Breast epithelium (tissue), 4 donors: ENCODE measurements at places on chromosomes 3 and 15. TPM values are rescaled to one million over a fixed set of nuclear protein-coding genes. Genes with fewer than 3 reads are reported as not detected.

GRCh38 chr3:105493305-105493892, 126.7 kb downstream of the ALCAM start:
- DNase-seq, result no peak

DNA sequence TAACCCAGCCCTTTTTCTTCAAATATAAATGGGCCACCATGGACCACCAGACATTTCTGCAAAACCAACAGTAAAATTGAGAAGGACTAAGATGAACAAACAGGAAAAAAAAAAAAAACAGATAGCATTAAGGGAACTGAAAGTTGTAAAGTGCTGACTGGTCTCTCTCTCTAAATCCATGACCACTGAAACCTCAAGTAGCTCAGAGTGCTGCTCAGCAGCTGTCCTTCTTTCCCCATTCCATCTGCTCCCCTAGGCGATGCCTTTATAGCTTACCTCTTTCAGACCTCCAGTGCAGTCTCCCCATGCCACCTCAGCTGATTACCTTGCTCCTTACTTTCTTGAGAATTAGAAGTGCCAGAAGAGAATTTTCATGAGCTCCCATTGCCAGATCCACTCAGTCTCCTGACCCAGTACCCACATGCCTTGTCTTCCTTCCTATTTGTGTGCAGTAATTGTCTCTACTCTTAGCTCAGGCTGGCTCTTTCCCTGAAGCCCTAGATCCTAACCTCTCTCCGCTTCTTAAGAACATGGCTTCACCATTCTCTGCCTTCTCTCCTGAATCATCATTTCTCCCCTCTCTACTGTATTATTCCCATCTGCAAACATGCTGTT, 23.9 kb upstream of the XIRP1 start:
- no peak for DNase-seq

DNA sequence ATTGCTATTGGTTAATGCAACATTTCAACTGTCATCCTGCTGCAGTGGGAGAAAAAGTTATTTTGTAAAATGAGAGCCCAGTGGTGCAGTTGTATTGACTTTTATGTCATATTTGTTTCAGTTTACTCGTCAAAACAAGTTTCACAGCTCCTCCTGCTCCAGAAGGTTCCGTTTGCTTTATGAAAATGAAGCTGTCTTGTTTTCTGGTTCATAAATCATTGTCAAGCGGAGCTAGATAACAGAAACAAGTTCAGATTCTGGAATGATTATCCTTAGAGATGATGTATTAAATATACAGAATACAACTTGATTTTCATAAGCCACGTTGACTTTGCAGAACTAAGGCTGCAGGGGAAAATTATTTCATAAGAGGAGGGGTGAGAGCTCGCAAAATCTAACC, 970.5 kb upstream of the NR2F2 start:
- DNase-seq, result no peak

Gene PLCD1
- 36.2 TPM for total RNA-seq

Gene ZBED2
- not detected for total RNA-seq

Gene ADAMTS9
- 50.6 TPM for total RNA-seq
